ENCODE measurements at places on chromosomes 4 and X.
A peak's percentile ranks its signal among the peaks of the same experiment; 100 is the strongest.

- no peak for DNase-seq
These were observed 64.3 kb upstream of the GABRE start for GRCh38 chrX:152038804-152039203.

GRCh38 chr4:152224721-152225420 lies 311.0 kb downstream of the FBXW7 start:
- DNase-seq = no peak

GRCh38 chr4:171007618-171008390 lies 805.4 kb upstream of the GALNTL6 start:
- no peak for DNase-seq

DNA sequence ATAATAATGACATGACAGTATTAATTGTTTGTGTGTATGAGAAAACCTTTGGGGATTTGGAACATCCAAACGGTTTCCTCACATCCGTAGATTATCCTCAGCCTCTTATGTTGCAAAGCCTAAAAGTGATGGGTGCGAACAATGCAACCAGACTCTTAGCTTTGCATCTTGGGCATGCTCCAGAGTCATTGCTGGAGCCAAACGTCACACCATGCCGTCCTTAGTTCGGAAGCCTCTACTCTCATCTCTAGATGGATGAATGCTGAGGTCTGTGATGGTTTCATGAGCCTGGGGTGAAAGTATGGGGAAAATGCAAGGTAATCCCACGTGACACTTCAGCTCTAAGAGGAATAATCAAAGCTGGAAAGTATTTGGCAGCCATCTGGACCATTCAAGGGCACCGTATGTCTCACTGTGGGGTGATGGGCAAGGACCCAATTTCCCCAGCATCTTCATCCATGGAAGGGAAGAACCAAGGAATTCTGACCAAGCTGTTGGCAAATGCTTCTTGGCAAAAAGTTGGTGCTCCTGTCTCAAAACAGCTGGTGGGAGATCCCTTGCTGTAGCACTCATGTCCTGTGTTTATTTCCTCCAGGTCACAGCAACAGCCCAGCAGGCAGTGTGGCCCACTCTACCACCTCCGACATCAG lies 6.3 kb upstream of the RTL5 start:
- no peak for DNase-seq

DNA sequence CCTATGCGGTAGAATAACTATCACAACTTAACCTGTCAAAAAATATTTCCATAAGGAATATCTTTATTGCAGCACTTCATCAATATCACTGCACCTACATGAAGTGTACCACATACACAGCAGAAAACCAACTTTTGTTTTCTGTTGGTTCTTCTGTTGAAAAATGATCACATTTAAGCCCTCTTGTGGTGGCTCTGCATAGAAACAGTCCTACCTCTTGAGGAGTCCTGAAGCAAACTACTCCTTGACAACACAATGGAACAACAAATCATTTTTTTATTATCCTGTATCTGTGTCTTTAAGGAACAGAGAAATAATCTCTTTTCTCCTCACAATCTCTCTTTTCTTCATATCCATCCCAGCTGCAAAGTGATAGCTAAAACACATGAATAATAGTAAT lies 39.8 kb upstream of the ATOH1 start:
- peak; percentile 18 for DNase-seq

- no peak for DNase-seq
These were observed 179.2 kb downstream of the SLC7A11 start for GRCh38 chr4:138062929-138063328.

GRCh38 chr4:3203971-3204431 lies 45.0 kb upstream of the MSANTD1 start:
- no peak for DNase-seq

- no peak for DNase-seq
These were observed 56.7 kb upstream of the ADGRL3 start for GRCh38 chr4:61143461-61143860.

- no peak for DNase-seq
These were observed 46.1 kb upstream of the BMPR1B start for GRCh38 chr4:94711635-94712034.

DNA sequence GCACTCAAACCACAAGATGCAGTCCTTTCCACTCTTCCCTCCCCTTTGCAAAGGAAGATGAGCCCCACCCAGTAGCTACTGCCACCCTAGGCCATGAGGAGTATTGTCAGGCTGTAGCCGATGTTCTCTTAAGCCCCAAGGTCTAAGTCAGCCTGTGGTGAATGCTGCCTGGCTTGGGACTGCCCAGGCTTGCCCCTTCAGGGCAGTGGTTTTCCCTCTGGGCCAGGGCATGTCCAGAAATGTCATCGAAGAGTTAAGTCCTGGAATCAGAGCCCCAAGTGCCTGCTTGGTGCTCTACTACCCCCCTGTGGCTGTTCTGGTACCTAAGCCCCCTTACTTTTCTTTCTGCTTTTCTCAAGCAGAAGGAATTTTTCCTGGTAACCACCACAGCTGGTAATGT lies 11.8 kb upstream of the PGK1 start:
- no peak for DNase-seq

GRCh38 chr4:141410839-141411238 lies 190.1 kb downstream of the ZNF330 start:
- no peak for DNase-seq

GRCh38 chr4:26015133-26015651 lies 101.2 kb downstream of the SMIM20 start:
- DNase-seq = peak; percentile 28

DNA sequence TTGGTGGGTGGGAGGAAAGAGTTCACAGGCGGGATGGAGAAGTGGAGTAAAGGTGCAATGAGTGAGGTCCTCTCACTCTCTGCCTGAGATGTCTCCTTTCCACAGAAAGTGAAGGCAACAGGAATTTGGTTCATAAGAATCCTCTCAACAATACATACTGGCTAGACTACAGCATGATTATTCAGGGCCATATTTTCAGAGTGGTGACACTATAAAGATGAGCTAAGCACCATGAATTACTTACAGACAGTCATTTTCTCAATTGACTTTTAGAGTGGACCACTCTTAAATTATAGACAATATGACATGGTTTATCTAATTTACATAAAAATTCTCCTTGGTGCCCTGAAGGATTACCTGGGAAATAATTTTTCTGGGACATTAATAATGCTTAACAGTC lies 286.1 kb upstream of the MAD2L1 start:
- no peak for DNase-seq

DNA sequence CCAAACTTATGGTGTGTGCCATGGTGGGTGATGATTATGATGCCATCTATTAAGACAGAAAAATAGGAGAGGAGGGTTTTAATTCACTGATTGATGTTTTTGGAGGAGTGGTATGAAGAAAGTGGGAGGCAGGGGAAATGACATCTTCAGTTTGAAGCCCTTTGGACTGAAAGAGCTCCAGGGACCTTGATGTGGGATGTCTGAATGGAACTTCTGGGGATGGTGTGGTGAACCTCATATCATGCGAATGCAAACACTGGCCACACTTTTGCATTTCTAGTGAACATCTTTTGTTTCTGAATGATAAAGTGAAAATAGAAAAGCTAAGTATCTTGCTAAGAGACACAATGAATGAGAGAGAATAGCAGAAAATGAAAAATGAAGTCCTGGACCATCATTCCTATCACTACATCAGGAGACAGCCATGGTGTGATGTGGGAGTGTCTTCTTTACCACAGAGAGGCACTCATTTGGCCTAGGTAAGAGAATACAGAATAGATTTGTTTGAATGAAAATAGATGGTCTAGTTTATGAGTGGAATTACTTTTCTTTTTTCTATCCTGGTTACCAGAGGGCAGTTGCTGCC lies 123.5 kb downstream of the ZNF827 start:
- no peak for DNase-seq

GRCh38 chr4:61406677-61407076 lies 206.6 kb downstream of the ADGRL3 start:
- DNase-seq = no peak

DNA sequence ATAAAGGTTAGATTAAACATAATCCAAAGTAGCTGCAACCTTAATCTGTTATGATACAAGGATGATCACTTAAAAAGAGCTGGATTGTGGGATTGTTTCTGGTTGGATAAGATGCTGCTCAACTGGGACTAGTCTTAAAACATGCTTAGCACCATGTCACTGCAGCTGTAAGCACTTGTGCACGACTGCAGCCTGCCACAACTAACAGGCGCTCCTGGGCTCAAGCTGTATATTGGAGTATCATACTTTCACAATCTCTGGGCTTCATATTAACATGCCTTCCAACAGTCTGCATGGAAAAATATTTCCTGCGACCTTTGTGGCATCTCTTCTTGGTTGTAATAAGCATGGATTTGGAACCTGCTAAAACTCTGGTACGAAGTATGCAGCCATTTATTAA lies 493.0 kb upstream of the PITX2 start:
- DNase-seq = no peak

DNA sequence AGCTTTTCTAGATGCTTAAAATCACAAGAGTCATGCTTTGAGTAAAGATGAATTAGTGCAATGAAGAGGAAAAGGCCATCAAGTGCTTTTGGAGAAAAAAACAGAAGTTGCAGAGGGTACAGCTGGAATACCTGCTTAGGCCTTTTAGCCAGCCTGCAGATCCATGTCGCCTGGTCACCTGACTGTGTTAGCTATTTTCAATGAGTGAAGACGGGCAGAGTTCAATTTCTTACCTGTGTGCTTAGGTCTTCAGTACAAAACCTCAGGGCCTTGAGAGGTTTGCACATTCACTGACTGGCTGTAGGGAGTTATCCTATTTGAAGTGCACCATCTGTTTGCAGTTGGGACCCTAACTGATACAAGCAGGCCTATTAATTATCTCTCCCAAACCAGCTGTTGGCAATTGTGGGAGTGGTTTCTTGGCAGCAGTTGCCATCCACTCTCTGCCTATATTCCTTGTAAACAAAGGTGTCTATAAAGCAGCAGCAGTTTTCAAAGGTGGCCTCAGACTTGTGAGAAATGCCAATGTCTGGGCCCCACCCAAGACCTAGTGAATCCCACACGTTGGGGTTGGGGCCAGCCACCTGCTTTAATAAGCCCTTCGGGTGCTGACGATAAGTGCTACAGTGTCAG lies 16.3 kb upstream of the FAT1 start:
- no peak for DNase-seq

GRCh38 chr4:78951862-78952472 lies 12.7 kb upstream of the PAQR3 start:
- DNase-seq = peak; percentile 77

DNA sequence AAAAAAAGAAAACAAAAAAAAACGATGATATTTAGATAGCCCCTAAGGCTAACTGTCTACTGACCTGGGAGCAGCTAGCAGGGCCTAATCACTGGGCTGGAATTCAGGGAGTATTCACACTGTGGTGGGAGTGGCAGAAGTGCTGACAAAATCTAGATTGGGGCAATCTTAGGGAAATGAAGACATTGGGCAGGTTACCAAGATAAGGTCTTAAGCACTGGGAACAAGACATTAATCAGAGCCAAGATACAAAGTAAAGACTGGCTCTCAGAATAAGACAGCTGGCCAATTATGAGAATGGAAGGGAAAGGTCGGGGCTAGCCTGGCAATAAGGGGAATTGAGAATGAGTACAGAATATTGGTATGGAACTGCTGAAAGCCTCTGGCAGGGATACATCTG lies 100.2 kb upstream of the GRIA3 start:
- DNase-seq = no peak

DNA sequence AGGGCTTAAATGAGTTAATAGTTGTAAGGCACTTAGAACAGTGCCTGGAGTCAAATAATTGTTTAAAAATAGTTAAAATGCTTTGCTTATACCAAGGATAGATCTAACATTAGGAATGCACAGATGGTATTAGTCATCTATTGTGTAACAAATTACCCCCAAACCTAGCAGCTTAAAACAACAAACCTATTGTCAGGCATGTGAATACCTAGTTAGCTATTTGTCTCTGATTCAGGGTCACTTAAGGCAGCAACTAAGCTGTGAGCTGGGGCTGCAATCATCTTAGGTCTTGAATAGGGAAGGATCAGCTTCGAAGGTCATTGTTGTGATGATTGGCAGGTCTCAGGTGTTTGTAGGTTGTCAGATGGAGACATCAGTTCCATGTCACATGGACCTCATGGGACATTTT lies 42.4 kb upstream of the AGA start:
- no peak for DNase-seq

- no peak for DNase-seq
These were observed 53.7 kb downstream of the SEPSECS start for GRCh38 chr4:25106363-25107151.

GRCh38 chrX:51837451-51837850 lies 56.0 kb upstream of the MAGED1 start:
- no peak for DNase-seq

DNA sequence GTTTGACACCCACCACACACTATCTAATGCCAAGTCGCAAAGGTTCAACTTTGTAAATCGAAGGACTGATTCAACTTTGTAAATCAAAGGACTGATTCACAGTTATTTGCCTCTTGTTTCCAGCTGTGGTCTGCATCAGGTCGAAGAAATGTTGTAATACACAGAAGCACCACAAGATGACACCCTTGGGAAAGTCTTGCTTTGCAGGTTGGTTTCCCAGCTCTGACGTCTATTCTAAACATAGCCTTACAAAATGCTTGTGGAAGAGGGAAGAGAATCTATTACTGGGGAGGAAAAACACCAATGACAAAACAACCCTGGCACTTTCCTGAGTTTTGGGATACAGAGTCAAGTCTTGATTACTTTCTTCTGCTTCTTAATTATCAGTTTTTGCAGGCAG lies 35.3 kb downstream of the SUPT20HL1 start:
- DNase-seq = peak; percentile 83

DNA sequence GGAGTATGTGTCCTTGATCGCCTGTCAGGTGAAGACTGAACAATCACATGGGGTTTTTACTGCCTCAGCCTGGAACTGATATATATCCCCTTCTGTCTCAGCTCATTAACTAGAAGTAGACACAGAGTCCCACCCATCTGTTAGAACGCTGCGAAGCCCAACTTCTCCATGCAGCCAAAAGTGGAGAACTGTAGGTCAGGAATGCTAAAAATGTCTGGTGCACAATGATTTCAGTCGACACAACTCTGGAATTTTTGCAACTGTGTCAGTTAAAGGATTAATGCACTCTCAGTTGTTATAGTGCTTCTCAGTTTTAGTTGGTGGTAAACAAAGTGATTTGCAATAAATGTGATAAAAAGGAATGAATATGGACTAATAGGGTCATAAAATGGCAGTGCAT lies 287.2 kb downstream of the INPP4B start:
- no peak for DNase-seq

DNA sequence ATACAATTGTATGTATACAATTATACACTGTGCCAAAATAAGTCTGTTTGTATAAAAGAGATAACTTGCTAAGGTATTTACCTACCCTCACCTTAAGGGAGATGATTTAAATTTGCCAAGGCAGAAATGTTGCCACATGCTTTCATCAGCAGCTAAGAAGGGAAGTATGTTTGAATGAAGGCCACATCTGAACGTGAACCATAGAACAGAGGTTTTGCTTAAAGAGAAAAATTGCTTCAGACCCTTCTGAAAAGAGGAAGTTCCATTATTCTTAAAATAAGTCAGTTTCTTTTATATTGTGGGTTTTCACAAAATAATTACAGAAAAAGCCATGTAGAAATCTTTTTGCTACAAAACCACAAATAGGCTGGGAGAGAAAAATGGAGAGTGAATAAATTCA lies 621.5 kb upstream of the HTR2C start:
- DNase-seq = peak; percentile 2

- DNase-seq = no peak
These were observed 50.8 kb upstream of the SETD7 start for GRCh38 chr4:139606579-139607501.

GRCh38 chr4:41257906-41258305 lies 1.2 kb downstream of the UCHL1 start:
- peak; percentile 13 for DNase-seq
